HS-27A (cell line): ENCODE measurements at places on chromosomes 3 and 15.

DNA sequence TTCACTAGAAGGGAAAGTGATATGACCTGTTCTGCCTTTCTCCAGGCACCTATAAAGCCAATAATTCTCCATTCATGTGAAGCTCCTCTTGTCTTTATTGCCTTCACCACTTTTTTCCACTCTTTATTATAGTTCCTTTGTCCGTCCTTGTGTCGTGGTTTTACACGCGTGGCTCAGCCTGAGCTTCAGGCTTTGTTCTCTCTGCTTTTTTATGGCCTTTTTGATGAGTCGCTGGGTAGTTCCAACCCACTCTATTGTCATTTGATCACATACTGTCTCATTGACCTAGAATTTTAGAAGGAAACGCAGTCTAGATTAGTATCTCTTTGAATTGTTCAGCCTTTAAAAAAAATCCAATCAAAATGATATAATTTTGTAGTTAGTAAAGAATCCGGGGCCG is 403.2 kb downstream of the PTPRG start:
- DNase-seq: no peak

GRCh38 chr3:194757647-194758061 is 72.0 kb downstream of the FAM43A start:
- no peak for DNase-seq

DNA sequence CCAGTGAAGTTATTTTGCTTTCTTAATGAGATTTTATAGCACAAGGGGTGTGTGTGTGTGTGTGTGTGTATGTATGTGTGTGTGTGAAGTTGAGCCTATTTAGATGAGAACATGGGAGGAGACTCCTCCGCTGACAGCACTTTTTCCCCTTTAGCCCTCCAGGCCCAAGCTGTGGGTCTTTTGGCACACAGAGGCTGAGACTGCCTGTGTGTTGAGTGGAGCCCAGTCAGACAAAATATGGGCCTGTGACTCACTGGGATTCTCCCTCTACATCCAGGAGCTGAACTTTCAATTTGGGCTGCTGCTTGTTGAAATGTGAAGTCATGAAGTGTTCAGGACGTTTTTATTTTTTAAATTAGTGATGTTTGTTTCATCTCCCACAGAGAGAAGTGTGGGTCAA is 108.0 kb downstream of the MFSD1 start:
- DNase-seq: no peak

DNA sequence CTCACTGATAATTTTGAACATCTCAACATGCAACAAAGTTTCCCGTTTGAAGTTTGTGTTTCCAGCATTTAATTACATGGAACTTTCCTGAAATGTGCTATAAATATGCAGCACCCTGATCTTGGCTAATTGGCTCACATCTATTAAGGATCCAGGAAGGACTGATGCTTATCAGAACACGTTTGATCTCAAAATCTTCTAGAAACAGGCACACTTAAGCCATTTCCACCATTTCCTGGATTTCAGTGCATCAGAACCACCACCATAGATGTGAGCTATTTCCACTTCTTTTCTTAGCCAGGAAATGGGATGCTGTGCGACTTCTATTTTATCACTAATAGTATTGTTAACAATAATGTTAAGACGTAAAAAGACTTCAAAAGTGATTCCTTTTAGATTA is 228.9 kb downstream of the FEZF2 start:
- no peak for DNase-seq

- no peak for DNase-seq
Observed at GRCh38 chr15:98035134-98035533, 74.6 kb downstream of the ARRDC4 start.

DNA sequence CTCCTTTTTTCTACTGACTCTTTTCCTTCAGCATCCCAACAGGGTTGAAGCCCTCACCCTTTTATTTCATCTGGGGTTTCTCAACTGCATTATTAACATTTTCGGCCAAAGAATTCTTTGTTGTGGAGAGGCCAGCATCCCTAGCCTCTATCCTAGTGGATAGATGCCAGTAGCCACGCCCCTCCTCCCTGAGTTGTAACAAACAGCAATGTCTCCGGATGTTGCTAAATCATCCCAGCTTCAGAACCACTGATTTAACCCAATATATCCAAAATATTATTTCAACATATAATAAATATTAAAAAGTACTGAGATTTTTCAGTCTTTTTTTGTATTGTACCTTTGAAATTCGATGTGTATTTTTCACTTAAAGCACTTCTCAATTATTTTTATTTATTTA is 2.0 kb upstream of the RNF111 start:
- no peak for DNase-seq

- no peak for DNase-seq
Observed at GRCh38 chr3:6124875-6125274, 736.0 kb upstream of the GRM7 start.

DNA sequence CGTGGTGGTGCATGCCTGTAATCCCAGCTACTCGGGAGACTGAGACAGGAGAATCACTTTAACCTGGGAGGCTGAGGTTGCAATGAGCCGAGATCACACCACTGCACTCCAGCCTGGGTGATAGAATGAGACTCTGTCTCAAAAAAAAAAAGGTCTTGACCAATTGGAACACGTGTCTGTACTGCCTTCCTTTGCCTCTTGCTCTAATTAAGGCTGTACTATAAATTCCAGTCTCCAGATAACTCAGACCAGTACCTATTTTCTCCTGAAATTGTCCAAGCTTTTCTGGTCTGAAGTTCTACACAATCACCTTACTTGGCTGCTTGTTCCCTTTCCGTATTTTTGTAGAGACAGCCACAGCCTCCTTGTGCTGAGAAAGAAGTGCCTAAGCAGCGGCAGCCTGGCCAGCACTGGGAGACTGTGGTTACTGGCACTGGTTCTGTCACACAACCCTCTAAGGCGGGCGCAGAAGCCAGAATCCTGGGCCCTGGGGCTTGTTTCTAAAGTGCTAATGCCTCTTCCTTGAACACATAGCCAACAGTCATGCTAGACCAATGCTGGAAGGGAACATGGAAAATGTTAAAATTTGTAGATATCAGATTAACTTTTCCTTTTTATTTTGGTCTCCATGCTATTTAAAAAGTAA is 6.2 kb upstream of the CEP70 start:
- no peak for DNase-seq

DNA sequence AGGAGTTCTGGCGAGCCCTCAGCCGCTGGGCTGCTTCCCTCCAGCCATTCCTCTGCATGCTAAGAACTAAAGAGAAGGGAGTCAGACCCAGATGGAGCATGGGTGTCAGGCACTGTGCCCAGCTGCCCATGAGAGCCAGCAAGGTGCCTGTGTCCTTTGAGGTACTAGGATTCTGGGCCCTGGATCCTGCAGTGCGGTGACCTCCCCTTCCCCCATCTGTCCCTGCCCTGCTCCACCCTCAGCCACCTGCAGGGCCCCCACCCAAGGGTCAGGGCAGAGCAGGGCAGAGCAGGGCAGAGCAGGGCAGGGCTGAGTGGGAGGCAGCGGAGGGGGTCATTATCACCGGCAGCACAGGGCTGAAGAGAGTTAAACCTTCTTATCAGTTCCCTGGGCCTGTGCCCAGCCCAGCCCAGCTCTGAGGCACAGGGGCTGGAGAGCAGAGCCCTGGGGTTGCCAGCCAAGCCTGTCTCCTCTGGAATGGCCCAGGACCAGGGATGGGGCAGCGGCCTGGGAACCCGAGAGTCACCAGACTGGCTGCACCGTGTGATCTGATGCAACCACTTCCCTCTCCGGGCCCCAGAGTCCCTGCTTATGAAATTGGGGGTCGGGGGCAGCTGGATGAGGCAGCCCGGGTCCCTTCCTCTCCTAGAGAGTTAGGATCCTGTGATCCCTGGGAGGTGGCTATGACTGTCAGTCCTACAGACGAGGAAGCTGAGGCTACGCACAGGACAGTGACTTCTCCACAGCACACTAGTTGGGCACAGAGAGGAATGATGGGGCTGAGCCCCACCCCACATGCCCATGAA is 17.3 kb downstream of the ZDHHC19 start:
- DNase-seq: no peak

DNA sequence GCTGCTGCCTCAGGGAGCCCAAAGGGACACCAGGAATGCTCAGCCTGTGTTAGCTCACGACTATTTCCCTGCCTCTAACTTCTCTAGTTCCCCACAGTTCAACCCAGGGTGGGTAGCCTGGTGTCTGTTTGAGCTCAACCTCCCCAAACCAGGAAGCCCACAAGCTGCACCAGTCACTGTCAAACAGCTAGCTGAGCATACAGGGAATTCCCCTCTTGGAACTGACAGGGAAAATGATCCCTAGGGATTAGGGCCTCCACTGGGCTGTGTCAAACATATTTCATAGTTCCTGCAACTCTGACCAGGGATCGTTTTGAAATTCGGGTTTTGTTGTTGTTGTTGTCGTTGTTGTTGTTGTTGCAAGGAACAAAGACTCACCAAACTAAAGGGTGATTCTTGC is 147.1 kb upstream of the ICE2 start:
- DNase-seq: no peak

DNA sequence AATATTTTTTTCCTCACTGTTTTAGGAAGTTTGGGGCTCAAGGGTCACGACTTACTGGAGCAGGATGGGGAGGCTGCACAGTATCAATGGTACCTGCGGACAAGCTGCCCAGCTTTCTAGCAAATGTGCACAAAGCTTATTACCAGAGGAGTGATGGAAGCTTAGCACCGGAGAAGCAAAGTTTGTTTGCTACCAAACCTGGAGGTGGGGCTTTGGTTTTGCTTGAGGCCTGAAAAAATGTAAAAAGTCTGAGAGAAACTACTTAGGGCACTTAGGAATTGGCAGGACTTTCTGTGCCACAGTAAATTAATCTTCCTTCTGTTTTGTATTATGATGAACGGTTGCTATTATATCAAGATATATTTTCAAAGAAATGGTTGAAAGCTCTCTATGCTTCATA is 95.1 kb upstream of the FGF7 start:
- no peak for DNase-seq

- DNase-seq: no peak
Observed at GRCh38 chr3:149610351-149611105, 47.3 kb downstream of the WWTR1 start.

GRCh38 chr3:98262046-98262445 is 2.0 kb upstream of the OR5H6 start:
- DNase-seq: no peak

GRCh38 chr15:59420986-59421618 is 16.9 kb upstream of the FAM81A start:
- no peak for DNase-seq

DNA sequence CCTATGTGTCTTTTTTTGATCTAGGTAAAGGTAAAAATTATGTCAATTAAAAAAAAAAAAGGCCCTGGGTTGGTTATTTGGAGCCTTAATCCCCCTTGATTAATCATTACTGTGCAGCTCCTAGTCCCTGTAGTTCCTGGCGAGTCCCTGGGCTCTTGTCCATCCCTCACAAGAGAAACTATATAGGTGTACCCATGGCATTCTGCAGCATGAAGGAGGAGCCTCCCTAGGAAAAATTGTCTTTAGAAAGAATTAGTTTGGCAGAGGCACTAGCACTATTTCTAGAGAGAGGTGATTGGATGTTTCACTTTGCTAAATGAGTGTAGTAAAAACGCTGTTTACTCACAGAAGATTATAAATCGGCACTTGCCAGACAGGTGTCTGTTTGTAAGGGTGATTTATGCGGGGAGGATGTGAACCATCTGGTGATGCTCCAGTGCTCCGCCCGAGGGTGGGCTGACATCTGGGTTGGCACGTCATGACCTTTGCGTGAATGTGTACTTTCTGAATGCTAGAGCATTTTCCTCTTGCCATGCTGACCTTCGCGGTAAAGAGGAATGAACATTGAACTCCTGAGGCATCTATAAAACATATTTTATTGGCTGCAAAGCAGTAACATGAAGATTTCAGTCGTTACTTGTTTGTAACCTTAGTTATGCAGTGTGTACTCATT is 12.6 kb downstream of the PLCL2 start:
- DNase-seq: no peak

- DNase-seq: no peak
Observed at GRCh38 chr3:120801484-120801883, 58.9 kb downstream of the GTF2E1 start.

DNA sequence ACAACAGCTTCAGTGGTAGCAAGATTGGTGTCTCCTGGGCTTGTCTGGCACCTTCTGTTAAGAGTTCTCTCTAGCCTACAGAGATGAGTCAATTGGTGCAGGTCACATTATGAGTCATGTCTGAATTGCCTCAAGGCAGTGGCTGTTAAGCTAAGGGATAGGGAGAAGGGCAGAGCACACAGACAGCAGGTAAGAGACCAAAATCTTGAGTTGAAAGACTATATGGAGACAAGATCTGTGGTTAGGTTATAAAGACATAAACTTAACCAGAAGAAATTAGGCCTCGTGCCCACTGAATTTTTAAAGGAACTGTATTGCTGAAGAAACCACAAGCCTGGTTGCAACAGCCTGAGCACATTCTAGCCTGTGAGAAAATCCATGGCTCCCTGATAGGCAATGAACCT is 19.2 kb upstream of the KPNA1 start:
- peak; percentile 11 for DNase-seq

DNA sequence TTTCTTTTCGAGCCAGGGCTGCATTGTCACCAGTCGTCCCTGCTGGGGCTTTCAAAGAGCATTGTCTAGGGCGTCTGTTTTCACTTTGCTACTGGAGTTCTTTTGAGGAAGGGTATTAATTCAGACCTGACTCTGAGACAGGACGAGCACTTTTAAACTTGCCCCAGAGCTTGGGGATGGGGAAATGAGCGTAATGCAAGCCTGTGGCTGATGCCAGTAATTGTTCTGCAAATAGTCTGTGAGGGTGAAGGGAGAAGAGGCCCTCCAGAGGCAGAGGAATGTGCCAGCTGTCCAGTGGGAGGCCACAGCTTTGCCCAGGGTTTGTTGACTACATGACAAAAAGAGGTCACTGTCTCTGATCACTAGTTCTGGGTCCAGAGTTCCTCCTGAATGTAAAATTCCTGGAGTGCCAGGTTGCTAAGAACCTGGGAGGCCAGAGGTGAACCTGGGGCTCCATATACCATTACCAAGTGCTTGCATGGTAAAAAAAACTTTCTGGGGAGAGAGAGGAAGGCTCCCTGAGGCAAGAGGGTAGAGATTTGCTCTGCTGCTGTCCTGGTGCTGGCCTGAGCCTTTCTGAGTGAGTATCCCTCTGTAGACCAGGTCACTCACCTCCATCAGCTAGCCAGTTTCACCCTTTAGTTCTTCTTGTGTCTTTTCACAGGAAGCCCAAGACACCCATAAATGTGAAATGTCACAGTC is 14.8 kb downstream of the EEFSEC start:
- DNase-seq: no peak

DNA sequence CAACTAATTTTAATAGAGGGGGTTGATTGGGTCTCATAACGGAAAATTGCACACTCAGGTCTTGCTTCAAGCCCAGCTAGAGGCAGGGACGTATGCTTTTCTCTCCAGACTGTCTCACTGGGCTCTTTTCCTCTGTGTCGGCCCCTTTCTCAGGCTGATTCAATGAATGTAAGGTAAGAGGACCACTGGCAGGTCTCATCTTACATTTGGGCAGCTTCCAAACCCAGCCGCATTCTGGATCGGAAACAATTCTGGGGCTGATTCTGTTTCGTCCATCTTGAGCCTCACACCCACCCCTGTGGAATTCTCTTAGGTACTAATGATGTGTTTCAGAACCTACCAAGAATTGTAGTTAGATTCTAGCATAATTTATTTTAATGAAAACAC is 40.7 kb downstream of the TMEM212 start:
- DNase-seq: no peak

GRCh38 chr3:73681610-73682009 is 56.9 kb upstream of the PDZRN3 start:
- DNase-seq: no peak

GRCh38 chr15:62932436-62932835 is 110.1 kb upstream of the TPM1 start:
- no peak for DNase-seq
